NCI-H2081 treated with DMSO at 0.1 percent for 48 hours (cell line): ENCODE measurements at places on chromosomes 11 and 22.

DNA sequence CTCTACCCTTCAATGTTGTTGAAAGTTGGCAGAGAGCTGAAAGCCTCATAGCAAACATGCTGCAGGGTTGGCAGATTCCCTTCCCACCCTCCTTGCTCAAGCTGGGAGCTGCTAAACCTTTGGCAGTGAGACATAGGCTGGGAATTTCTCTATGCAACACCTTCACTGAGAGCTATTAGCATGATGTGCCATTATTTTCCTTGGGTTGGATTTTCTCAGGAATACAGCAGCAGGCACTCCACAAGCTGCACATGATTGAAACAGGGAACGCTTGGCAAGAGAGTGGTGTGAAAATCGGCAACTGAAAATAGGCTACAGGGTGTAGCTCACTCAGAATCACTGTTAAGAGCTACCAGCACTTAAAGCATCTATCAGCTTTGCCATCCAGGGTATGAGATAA is 9.6 kb upstream of the ALKBH3 start:
- no peak for DNase-seq

GRCh38 chr11:1883346-1884302 is 8.1 kb downstream of the PRR33 start:
- no peak for DNase-seq

GRCh38 chr11:30876663-30877396 is 290.7 kb upstream of the MPPED2 start:
- no peak for DNase-seq

DNA sequence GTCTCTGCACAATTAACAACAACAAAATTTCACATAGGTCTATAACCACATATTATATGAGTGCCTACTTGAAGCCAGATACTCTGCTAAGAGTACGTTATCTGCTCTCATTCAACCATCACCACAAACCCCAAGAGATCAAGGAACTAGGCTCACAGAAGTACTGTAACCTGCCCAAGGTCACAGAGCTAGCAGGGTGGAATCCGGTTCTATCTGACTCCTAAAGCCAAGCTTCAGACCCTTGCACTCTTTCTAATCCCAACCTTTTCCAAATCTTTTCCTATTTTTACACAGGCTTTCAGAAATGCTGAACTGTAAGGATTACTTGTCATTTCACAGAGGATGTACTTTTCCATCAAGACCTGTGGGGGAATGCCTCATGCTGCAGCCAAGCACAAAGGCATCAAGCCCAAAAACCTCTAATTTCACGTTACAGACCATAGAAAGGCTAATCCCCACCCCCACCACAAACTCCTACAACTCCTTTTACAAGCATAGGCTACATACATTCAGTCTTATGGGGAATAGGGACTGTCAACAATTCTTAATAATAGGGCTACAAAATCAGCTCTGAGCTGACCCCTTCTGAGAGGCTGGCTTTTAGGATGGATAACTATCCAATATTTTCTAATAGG is 927 bp downstream of the PRCP start:
- no peak for DNase-seq

DNA sequence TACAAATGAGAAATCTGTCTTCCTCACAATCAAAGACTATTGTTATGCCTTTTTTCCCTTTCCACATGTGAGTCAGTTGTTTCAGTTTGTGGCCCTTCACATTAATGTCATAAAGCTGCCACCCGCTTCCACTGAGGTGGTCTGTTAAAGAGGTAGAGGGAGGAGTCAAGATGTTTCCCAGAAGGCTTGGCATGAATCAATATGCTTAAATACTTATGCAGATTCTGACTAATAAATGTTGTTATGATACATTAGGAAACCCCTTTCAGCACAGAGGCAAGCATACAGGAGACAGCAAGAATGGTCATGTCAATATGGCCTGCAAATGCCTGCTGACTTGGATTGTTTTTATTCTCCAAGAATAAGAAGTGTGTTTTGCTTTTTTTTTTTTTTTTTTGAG is 6.5 kb downstream of the RTN3 start:
- DNase-seq = no peak

DNA sequence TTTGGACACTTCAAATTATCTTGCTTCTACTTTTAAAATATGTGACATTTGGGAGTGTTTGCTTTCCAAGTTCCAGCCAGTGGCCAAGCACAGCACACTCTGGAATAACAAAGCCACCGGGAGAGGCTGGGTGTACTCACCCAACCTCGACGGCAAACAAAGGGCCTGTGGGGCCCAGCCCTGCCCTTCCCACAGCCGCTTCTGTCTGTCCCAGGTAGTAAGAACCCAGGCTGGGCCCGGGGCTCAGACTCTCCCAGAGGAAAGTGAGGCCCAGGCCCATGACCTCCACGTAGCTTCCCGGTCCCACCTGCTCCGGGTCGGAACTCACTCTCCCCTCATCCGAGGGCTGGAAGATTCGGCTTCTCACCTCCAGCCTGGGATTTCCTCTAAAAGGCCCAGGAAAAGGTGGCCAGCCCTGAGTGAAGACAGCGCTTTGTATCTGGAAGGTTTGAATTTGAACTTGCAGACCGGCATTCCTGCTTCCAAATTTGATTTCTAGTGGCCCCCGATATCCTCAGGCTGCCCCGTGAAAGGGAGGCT is 93.5 kb downstream of the CELSR1 start:
- no peak for DNase-seq
